ENCODE measurements at places on chromosomes 3 and 15.

DNA sequence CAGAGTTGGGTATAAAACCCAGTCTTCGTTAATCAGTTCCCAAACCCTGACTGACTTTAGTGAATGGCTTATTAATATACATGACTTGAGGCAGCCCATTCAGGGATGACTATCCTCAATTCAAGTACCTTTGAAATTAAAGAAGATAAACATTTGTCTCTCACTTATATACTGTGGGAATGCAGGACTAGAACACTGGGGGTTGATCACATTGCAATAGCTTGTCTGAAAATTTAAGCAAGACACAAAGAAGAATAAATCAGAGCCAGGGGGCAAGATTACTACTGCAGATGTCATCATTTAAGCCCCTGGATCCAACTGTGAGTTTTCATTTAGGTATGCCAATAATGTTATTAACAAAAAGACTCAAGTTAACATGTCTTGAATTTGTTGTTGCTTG, 647.7 kb downstream of the ZPLD1 start:
- no peak for DNase-seq

- DNase-seq: no peak
These were observed 215.8 kb upstream of the CNTN6 start for GRCh38 chr3:877001-877400.

- no peak for DNase-seq
These were observed 14.1 kb downstream of the UBP1 start for GRCh38 chr3:33426068-33426467.

DNA sequence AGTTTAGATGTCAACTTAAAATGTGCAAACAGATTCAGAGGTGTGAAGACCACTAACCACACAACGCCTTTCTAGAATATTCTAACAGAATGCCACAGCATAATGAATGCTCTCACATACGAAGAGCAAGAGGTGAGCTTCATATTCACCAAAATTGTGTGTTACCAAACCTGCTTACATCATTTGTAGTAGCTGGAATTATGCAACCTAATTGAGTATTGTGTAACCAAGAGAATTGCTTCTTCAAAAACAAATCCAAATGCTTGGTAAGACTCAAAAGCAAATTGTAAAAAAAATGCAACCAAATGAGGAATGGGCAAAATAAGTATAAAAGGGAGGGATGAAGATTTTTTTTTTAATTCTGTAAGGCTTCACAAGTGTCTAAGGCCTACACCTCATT, 160.7 kb downstream of the TAFA4 start:
- DNase-seq: no peak

GRCh38 chr15:69304182-69304545, 5.5 kb downstream of the PAQR5 start:
- no peak for DNase-seq

DNA sequence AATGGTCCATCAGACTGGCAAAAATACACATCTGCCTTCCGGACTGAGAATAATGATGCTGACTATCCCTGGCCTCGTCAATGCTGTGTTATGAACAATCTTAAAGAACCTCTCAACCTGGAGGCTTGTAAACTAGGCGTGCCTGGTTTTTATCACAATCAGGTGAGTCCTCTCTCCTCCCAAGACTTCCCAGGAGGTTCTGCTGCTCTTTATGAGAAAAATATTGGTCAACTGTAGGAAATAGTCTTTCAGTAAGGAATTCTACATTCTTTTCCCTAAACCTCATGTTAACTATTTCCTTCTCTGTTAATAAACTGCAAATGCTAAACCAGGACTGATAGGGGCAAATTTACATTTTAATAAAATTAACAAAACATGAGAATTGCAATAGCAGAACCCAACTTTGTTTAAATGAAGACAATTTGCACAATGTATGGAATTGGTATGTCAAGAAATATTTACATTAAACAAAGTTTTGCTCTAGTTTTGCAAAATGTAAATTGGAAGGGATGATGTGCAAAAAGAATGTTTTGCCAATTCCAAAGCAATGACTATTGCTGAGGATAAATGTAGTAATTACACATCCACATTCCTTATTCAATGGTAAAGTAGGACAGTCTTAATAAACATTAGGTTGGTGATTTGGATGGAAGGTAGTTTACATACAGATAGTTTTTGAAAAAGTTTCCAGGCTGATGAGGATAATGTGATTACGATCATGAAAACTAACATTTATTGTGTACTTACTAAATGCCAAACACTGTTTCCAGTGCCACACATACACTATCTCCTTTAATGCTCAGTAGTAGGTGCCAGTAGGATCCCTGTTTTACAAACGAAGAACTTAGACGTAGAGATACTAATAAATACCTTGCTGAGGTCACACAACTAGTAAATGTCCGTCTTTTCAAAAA, 21.1 kb downstream of the UPK1B start:
- DNase-seq: no peak

GRCh38 chr15:93587059-93587521, 498.1 kb upstream of the RGMA start:
- DNase-seq: no peak

GRCh38 chr3:72391659-72392058, 456.6 kb downstream of the SHQ1 start:
- DNase-seq: no peak

GRCh38 chr3:308597-309321, 112.2 kb downstream of the CHL1 start:
- DNase-seq: no peak

DNA sequence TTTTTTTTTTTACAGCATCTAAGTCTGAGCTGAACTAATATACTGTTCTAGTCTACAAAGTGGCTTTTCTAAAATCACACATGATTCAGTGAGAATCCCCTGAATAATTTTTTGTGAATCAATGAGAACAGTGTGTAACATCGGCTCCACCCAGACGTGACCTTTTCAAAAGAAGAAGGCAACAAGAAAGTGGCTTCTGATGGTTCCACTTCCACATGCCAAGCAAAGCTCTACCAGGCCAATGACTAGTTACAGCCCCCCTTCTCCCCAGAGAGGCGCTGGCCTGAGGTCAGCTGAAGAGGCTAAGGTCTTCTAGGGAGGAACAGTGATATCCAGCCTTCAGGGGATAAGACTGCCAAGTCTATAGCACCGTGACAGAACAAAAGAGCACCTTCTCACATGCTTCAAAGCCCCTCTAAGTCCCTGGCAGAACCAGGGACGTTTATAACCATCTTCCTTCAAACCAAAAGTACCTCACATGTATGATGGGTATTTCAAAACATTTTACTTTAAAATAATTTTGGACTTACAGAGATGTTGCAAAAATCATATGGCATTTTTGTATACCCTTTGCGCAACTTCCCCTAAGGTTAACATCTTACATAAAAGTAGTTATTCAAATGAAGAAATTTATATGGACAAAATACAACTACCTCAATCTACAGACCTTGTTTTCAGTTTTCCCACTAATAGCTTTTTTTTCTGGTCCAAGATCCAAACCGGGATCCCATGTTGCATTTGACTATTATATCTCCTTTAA, 177.9 kb downstream of the OSBPL10 start:
- peak; percentile 8 for DNase-seq

DNA sequence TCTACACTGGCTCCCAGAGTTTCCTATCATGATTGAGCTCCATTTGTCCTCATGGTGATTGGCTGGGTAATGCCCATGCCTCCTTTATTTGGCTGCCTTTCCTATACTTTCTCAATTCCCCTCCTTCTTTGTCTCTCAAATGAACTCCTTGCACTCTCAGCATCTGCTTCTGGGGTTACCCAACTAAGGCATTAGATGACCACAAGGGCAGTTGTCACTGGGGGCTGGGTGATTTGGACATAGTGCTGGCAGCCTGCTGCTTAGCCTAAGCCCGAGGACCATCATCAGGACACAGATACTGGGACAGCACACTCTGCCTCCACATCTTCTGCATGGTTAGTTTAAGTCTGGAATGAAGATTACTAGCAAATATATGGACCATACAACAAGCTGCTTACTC, 49.2 kb upstream of the LRRFIP2 start:
- DNase-seq: no peak

DNA sequence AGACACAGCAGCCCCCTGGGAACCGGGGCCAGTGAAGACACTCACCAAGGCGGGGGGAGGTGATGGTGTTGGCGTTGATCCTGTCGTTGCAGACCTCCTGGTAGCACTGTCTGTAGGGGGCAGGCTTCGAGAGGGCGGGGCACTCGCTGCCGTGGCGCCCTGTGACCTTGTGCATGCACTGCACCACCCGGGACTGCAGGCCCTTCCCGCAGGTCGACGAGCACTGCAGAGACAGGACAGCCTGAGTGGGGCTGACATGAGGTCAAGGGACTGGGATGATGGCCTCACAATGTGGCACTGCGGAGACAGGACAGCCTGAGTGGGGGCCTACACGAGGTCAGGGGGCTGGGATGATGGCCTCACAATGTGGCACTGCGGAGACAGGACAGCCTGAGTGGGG, 242.8 kb upstream of the LYSMD4 start:
- DNase-seq: no peak

- DNase-seq: no peak
These were observed 826.8 kb upstream of the NR2F2 start for GRCh38 chr15:95503640-95504225.

- DNase-seq: no peak
These were observed 243.8 kb downstream of the ZNF621 start for GRCh38 chr3:40768536-40768935.

DNA sequence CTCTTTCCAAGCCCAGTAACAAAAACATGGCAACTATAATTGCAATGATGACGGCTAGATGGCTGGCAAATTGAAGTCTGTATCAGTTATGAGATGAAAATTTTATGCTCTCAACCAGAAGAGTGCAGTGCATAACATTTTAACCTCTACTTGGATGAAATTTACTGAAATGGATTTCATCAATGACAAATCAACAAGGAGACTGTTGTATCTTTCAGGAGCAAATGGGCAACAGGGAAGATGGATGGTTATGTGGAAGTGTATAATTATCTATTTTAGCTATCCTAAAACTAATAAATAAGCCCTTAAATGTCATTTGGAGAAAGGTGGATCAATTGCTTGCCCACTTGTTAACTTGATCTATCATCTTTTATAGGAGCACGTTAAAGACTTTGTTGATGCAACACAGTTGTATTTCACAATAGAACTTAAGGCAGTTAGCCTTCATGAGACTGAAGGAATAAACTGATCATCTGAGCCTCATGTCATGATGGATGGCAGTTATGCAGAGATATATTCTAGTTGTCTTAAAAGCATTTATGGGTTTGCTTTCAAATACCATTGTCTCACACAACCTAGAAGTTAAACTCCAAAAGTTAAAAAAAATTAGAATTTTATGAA, 315.1 kb upstream of the TBC1D5 start:
- no peak for DNase-seq

DNA sequence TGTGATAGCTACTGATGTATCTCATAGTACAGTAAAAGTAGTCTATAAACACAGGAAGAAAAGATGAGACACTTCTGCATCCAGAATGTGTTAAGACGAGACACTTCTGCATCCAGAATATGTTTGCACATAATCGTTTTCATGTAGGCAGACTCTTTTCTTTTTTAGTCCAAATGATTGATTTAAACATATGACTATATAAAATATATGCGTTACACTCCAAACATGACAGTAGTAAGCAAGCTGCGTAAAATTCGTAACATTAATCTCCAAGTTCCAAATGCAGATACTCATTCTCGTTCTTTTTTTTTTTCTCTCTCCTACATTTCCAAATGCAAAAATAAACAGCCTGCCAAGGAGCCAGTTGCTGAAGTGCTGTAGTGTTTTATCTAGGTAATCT, 82.6 kb downstream of the FNDC3B start:
- DNase-seq: no peak

GRCh38 chr15:83205725-83206324, 1.8 kb downstream of the HDGFL3 start:
- DNase-seq: no peak

DNA sequence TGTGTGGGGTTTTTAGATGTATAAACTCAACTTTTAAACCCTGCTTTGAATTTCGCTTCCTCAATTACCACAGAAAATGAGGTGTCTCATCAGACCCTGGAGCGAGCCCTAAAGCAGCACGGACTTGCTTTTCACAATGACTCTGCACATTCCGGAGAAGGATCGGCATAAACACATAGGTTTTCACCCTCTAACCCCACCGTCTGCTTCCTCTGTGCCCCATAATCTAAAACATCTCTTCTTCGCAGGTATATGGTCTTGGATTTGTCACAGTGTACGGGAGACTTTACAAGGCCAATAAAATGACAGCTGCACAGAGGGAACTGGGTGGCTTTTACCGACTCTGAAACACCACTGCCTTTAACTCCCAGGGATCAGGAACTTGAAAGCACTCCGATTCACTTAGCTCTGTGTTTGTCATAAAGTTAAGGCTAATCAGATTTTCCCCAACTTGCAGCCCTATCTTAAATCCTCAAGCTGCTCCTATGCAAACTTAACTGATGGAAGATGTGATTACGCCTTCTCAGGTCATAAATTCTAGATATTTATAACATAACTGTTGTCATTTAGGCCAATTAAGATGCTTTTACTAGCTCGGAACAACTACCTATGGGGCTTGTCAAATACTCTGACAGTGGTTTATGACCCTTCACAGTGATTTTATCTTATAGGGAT, 133.4 kb upstream of the WNT5A start:
- DNase-seq: no peak

GRCh38 chr15:80234883-80235282, 17.1 kb downstream of the CTXND1 start:
- peak; percentile 47 for DNase-seq

GRCh38 chr3:31322460-31322859, 210.3 kb upstream of the STT3B start:
- no peak for DNase-seq

- no peak for DNase-seq
These were observed 20.1 kb downstream of the COMMD2 start for GRCh38 chr3:149732234-149732633.

- no peak for DNase-seq
These were observed 32.7 kb downstream of the GLDN start for GRCh38 chr15:51374131-51374530.

- no peak for DNase-seq
These were observed 132.8 kb downstream of the KCNAB1 start for GRCh38 chr3:156253150-156253549.

DNA sequence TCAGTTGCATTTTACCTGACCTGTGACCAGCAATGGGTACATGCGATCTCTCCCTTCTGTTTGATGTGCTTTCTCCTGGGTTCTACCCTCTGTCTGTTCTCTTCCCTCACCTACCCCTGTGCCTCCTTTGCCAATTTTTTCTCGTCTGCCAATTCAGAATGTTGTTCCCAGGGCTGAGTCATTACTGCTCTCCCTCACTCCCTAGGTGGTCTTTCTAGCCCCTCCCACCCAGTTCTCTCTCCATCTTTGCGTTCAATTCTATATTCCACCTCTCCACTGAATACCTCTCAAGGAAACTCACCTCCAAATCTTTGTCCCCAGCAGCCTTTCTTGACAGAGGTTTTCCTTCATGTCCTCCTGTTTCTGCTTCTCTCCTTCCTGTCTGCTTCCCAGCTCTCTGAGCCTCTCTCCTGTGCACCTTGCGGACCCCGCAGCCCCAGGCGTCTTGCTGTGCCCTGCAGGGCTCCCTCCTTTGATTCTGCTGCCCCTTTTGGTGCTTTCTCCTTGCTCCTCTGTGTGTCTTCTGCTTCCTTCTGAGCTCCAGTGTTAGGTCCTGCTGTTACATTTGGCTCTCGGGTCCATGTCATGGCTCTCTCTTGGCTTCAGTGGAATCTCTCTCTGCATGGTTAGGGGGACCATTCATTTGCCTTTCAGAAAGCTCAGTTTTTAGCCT, 398.2 kb upstream of the TPM1 start:
- no peak for DNase-seq

- no peak for DNase-seq
These were observed 235.1 kb downstream of the CD47 start for GRCh38 chr3:107855710-107856109.
